Kasumi-1 (cell line): ENCODE measurements at places on chromosomes 4 and X.

DNA sequence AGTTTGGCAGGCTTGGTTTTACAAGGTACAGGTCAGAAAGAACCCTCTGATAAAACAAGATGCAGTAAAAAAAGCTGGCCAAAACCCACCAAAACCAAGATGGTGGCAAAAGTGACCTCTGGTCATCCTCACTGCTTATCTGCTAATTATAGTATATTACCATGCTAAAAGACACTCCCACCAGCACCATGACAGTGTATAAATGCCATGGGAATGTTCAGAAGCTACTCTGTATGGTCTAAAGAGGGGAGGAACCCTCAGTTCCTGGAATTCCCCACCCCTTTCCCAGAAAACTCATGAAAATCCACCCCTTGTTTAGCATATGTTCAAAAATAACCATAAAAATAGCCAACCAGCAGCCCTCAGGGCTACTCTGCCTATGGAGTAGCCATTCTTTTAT, 38.1 kb upstream of the CXCL13 start:
- DNase-seq: no peak

GRCh38 chrX:5702890-5703289, 525.8 kb downstream of the NLGN4X start:
- no peak for DNase-seq

DNA sequence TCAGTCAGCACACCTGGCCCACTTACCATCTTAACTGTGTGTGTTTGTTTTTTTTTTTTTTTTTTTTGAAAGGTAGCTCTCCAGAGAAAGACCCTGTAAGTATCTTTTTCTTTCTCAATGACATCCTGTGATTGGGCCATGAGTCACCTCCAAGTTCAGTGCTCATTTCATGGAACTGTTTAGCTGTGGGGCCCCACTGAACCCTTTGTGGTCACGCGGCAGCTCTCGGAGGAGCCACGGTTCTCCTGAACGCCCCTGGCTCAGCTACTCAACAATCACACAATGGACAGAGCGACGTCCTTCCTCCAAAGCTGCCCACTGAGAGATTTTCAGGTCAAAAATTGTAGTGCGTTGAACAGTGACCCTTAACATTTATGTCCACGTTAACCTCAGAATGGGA, 14.2 kb upstream of the IL3RA start:
- DNase-seq: no peak

DNA sequence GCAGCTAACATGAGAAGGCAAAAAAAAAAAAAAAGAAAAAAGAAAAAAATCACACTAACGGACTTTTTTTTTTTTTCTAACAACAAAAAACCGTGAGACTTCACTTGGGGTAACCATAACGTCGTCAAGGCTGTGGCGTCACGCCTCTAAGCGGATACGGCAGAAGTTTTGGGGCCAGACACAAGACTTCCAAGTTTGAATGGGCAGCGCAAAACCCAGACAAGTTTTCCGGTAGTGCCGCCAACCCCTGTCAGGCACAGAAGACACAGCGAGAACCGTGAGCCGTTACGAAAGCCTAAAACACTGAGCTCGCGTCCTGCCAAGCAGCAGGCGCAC, 556 bp upstream of the SMARCA5 start:
- no peak for DNase-seq

- DNase-seq: no peak
Observed at GRCh38 chr4:158032733-158033415, 140.0 kb downstream of the GASK1B start.

- DNase-seq: no peak
Observed at GRCh38 chr4:54585321-54586000, 72.3 kb upstream of the KIT start.

- DNase-seq: no peak
Observed at GRCh38 chrX:97936296-97936695, 1052.6 kb downstream of the RPA4 start.

- no peak for DNase-seq
Observed at GRCh38 chr4:176034499-176034898, 31.1 kb upstream of the WDR17 start.

DNA sequence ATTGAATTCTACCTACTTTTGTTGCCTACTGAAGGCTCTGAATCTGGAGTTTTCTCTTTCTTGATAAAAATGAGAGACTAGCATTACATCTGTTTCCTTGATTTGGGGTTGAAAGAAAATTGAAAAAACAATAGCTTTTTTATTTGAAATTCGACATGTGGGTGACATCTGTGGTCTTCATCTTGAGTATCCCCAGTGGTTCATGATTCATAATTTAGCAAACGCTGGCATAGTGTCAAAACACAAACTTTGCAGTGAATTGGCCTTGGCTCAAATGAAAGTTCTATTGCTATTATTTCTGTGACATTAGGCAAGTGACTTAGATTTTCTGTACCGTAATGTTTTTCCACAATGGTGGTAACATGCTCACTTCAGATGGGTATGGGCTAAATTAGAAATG, 747.6 kb downstream of the PCDH7 start:
- DNase-seq: no peak
